Thoracic aorta (tissue), 2 donors: ENCODE measurements at places on chromosomes 2 and 18.

DNA sequence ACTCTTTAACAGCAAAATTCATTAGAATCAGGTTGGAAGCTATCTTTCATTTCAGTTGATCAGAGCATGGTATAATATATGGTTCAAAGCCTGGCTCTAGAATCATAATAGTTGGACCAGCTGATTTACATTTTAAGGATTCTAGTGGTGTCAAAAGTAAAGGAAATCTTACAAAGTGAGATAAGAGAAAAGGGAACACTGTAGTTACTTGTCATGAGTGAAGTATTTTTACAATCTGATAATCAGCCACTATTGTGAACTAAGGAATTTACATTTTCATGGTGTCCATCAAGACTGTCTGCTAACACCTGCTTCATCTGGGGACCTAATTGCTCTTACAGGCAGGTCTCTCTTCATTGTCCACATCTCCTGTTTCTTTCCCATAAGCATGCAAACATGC is 161.1 kb downstream of the SLC39A10 start:
- DNase-seq = no peak

GRCh38 chr2:85355521-85355920 is 952 bp downstream of the ELMOD3 start:
- DNase-seq = no peak

DNA sequence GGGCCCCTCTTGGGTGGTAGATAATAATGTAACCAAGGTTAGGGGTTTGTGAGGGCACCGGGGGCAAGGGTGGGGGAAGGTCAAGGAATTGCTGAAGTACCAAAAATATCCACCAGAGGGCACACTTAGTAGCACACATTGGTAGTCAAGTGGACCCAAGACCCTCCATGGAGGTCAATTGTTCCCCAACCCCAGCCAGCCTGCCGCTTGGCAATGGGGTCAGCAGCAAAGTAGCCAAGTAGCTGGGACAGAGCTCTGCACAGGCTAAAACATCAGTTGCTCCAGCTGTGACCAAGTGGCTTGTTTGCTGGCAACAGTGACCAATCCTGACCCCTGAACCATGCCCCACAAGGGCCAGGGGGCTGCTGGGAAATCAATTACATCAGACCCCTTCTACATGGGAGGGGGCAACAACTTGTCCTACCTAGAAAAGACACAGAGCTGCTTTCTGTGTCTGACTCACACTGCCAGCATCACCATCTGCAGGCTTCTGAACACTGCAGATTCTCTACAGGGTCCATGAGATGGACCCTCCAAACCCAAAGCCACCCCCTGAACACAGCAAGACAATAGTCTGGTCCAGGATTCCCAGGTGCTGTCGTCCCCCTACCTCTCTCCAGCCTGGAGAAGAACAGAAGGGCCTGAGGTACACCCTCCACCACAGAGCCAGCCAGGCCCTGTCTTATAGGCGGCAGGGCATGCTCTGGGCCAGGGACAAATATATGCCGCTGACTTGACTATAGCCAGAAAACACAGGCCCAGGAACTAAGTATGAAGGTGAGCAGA is 76.0 kb downstream of the EMX1 start:
- no peak for DNase-seq

GRCh38 chr18:54828281-54828881 is at the start of gene RAB27B:
Gene RAB27B, plus strand, starts transcription at chr18:54828477. Its CDS starts 49,109 bp downstream, at chr18:54877586.
- DNase-seq = no peak

- no peak for DNase-seq
Measured at GRCh38 chr2:172103471-172104272, 972 bp upstream of the DLX2 start.

GRCh38 chr18:50651334-50651733 is 91.4 kb downstream of the MAPK4 start:
- DNase-seq = no peak

GRCh38 chr2:10755621-10756020 is 34.2 kb downstream of the ATP6V1C2 start:
- DNase-seq = no peak

GRCh38 chr2:129741623-129742022 is 237.8 kb upstream of the RAB6C start:
- DNase-seq = no peak

DNA sequence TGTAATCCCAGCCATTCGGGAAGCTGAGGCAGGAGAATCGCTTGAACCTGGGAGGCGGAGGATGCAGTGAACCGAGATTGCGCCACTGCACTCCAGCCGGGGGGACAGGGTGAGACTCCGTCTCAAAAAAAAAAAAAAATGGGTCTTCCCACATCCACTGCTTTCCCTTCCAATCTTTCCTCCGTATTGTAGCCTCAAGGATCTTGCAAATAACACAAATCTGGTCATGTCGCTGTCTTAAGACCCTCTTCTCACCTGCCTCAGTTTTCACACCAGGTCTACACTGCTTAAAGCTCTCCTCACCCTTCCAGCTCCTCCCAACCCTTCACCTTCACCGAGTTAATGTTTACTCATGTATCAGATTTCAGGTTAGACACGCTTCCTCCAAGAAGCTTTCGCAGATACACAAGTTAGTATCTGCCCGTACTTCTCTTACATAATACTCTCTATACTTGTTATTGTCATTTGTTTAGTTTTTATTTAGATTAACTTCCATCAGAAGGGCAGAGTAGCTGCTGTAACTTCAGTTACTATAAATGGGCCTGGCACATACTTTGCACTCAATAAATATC is 1.5 kb downstream of the IER3IP1 start:
- no peak for DNase-seq

- DNase-seq = no peak
Measured at GRCh38 chr2:152542995-152543481, 174.2 kb downstream of the PRPF40A start.

DNA sequence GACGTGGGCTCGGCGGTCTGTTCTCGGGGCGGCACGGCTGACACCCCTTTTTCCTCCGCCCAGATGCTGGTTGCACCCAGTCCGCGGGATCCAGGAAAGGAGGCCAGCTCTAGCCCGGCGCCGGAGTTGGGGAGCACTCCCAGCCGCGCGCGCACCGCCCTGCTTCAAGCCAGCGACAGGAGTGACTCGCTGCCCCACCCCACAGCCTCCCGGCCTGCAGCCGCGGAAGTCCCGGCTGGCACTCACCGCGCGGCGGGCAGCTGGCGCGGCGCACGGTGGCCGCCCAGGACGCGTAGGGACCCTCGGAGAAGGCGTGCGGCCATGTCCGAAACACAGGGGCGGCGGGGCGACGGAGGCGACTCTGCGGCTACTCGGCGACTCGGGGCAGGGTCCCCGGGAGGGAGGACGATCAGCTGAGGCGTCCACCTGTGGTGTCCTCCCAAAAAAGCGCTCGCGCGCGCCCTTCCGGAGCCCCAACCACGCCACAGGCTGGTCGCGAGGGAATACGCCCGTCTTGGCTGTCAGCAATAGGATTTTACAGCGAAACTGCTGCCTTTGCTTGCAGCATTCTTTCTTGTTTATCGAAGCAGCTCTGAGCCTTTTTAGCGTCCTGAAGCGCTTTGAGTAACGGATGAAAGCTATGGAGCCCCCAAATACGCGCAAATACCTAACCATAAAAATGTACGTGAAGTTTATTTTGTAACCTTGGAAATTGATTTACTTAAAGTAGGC is at the start of gene ACADL:
Gene ACADL, minus strand, starts transcription at position 507 of the 732 bp plus-strand sequence. Its CDS starts 184 bp downstream, at position 323.
- no peak for DNase-seq
